ENCODE measurements at places on chromosomes 2 and 18.
A peak's percentile ranks its signal among the peaks of the same experiment; 100 is the strongest.

- no peak overlapping the region for H3K4me3 ChIP-seq
- H3K27me3 ChIP-seq, result no peaks in the 10 kb centered on the region
- H3K27ac ChIP-seq, result no peak overlapping the region
- H3K36me3 ChIP-seq, result no peaks in the 10 kb centered on the region
Measured at GRCh38 chr2:28053597-28053996, 163.1 kb downstream of the BABAM2 start.

DNA sequence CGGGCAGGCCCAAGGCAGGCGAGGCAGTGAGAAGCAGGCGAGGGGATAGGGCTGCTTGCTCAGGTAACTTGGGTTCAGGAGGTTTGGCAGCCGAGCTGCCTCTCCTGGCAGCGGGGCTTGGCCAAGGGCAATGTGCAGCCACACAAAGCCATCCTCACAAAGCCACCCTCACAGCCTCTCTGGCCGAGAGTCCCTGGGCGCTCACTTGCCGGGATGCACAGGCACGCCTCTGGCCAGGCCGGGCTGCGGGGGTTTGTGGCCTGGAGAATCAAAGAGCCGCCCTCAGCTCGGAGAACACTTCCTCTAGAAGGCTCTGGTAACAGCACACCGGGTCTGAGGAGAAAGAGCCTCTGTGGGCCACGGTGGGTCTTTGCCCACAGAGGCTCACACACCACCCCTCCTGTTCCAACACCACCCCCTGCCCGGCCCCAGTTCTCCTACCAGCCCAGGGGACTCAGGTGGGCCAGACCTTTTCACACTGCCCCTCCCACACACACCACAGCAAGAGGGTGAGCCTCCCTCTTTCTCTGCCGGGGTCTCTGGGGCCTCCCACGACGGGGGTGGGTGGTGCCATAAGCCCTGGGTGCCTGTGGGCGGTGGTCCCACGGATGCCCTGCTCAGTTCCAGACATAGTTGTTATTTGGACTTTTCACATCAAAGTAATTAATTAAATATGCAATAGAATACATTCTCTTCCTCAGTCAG is 186.9 kb downstream of the ZFP36L2 start:
- H3K4me3 ChIP-seq, result no peak overlapping the region
- DNase-seq, result no peak
- H3K4me1 ChIP-seq, result peaks cover 60% of the 10 kb centered on the region
- H3K27ac ChIP-seq, result no peak overlapping the region
- no peaks in the 10 kb centered on the region for H3K36me3 ChIP-seq

DNA sequence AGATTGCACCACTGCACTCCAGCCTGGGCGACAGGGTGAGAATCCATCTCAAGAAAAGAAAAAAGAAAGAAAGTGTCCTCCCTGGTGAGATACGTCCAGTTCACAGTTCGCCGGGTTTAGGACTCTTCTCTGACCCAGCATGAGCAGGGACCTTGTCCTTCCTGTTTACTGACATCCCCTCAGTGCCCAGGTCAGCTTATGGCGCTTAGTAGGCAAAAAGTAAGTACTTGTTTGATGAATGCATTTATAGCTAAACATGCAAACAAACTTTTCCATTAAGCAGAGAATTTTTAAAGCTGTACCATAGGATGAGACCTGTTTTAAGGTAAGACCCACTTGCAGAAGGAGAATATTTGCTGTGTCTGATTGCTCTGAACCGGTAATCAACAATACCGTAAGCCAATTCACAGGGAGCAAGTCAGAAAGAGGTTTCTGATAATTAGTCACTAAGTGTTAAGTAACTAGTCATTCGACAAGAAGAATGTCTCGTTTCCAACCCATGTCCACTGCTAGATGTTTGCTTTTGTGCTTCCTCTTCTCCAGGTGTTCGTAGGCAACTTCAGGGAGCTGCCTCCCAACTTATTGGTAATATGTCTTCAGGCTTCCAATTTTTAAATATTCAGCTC is 40.0 kb downstream of the MOGAT1 start:
- no peak for DNase-seq
- peaks cover 78% of the 10 kb centered on the region for H3K4me1 ChIP-seq
- H3K4me3 ChIP-seq, result no peak overlapping the region
- no peaks in the 10 kb centered on the region for H3K36me3 ChIP-seq

DNA sequence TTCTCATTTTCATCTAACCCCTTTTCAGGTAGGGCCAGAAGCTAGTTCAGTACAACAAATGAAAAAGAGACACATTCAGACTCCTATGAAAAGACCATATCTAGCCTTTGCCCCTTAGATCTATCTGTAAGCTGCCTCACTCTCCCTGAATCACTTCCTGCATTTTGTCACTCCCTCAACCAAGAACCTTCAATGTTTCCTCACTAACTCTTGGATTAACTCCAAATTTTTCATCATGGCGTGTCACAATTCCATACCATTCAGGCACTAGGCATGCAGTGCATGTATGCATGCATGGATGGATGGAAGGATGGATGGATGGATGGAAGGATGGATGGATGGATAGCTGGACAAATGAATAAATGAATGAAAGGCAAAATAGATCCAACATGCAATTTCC is 356.9 kb downstream of the TNS1 start:
- peaks cover 9% of the 10 kb centered on the region for H3K4me1 ChIP-seq
- no peak for DNase-seq
- 0 out of 3 replicates have a peak, but pooled peaks cover 3% of the 10 kb centered on the region for H3K27me3 ChIP-seq
- H3K36me3 ChIP-seq, result no peaks in the 10 kb centered on the region

DNA sequence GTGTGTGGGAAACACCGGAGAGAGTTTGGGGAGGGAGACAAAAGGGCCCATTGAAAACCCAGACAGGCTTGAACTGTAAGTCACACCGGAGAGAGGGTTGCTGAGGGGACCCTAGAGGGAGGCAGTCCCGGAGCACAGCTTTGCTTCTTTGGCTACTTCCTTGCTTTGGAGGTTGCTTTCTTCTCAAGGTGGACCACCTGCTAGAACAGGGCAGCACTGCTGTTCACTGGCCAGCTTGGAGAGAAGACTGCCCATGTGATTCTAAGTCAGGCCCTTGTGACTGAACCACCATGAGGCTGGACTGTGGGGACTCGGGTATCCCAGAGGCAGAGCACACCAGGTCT is 4.4 kb downstream of the ACTG2 start:
- peaks cover 16% of the 10 kb centered on the region for H3K4me1 ChIP-seq
- peaks cover 6% of the 10 kb centered on the region for H3K27me3 ChIP-seq

- no peaks in the 10 kb centered on the region for H3K4me1 ChIP-seq
- H3K36me3 ChIP-seq, result no peaks in the 10 kb centered on the region
- no peak for DNase-seq
- peaks cover 38% of the 10 kb centered on the region for H3K27me3 ChIP-seq
- no peak overlapping the region for H3K4me3 ChIP-seq
- no peak overlapping the region for H3K27ac ChIP-seq
Measured at GRCh38 chr2:130852521-130853115, 15.9 kb downstream of the ARHGEF4 start.

DNA sequence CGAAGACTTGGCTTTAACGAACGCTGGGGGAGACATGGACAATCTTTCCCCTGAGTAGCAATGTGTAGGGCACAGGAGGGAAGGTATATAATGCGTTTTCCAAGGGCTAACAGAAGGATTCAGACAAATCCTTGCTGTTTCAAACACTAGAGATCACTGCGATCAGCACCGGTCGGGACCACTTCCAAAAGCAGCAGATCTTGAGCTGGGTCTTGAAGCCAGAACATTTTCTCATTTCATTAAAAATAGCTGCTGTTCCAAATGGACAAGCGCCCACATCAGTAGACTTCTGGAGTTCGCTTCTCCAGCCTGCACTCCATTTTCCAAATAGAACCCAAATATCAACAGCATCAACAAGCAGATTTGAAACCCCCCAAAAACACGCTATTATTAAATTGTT is 65.1 kb upstream of the MAPRE2 start:
- no peak overlapping the region for H3K27ac ChIP-seq
- DNase-seq, result no peak
- H3K4me3 ChIP-seq, result peak overlapping the region; percentile 71
- H3K36me3 ChIP-seq, result no peaks in the 10 kb centered on the region
- no peaks in the 10 kb centered on the region for H3K27me3 ChIP-seq

- no peak overlapping the region for H3K27ac ChIP-seq
- H3K27me3 ChIP-seq, result no peaks in the 10 kb centered on the region
- no peak overlapping the region for H3K4me3 ChIP-seq
- H3K36me3 ChIP-seq, result no peaks in the 10 kb centered on the region
- H3K4me1 ChIP-seq, result no peaks in the 10 kb centered on the region
Measured at GRCh38 chr2:147490401-147491261, 354.2 kb upstream of the ACVR2A start.

- no peaks in the 10 kb centered on the region for H3K27me3 ChIP-seq
- peak overlapping the region; percentile 76 for H3K27ac ChIP-seq
- DNase-seq, result no peak
- peak overlapping the region; percentile 99 for H3K4me3 ChIP-seq
- H3K4me1 ChIP-seq, result peaks cover 21% of the 10 kb centered on the region
Measured at GRCh38 chr2:97645112-97645694, 659 bp upstream of the COX5B start.

DNA sequence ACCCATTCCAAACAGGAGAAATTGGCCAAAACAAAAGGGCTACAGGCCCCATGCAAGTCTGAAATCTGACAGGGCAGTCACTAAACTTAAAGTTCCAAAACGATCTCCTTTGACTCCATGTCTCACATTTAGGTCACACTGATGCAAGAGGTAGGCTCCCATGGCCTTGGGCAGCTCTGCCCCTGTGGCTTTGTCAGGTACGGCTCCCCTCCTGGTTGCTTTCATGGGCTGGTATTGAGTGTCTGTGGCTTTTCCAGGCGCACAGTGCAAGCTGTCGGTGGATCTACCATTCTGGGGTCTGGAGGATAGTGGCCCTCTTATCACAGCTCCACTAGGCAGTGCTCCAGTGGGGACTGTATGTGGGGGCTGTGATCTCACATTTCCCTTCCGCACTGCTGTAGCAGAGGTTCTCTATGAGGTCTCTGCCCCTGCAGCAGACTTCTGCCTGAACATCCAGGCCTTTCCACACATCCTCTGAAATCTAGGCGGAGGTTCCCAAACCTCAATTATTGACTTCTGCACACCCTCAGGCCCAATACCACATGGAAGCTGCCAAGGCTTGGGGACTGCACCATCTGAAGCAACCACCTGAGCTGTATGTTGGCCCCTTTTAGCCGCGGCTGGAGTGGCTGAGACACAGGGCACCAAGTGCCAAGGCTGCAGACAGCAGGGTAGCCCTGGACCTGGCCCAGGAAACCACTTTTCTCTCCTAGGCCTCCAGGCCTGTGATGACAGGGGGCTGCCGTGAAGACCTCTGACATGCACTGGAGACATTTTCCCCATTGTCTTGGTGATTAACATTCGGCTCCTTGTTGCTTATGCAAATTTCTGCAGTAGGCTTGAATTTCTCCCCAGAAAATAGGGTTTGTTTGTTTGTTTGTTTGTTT is 28.7 kb downstream of the PARD6G start:
- H3K27me3 ChIP-seq, result no peaks in the 10 kb centered on the region
- peaks cover 23% of the 10 kb centered on the region for H3K4me1 ChIP-seq
- no peaks in the 10 kb centered on the region for H3K36me3 ChIP-seq
- no peak overlapping the region for H3K4me3 ChIP-seq

DNA sequence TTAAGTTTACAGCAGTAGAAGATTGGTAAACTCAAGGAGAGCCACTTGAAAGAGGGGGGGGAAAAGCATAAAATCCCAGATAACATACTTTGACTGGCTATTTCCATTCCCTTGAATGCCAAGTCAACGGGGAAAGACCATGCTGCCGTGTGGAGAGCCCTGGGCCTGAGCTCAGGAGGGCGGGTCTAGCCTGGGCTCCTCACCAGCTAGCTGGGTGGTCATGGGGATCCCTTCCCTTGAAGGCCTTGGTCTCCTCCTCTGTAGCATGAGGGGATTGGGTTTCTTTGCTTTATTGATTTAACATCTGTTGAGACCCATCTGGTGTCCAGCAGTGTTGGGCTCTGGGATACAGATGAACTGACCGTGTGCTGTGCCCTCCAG is 35.0 kb downstream of the TEX51 start:
- H3K27ac ChIP-seq, result no peak overlapping the region
- peaks cover 2% of the 10 kb centered on the region for H3K27me3 ChIP-seq
- H3K4me1 ChIP-seq, result no peaks in the 10 kb centered on the region
- no peak for DNase-seq

DNA sequence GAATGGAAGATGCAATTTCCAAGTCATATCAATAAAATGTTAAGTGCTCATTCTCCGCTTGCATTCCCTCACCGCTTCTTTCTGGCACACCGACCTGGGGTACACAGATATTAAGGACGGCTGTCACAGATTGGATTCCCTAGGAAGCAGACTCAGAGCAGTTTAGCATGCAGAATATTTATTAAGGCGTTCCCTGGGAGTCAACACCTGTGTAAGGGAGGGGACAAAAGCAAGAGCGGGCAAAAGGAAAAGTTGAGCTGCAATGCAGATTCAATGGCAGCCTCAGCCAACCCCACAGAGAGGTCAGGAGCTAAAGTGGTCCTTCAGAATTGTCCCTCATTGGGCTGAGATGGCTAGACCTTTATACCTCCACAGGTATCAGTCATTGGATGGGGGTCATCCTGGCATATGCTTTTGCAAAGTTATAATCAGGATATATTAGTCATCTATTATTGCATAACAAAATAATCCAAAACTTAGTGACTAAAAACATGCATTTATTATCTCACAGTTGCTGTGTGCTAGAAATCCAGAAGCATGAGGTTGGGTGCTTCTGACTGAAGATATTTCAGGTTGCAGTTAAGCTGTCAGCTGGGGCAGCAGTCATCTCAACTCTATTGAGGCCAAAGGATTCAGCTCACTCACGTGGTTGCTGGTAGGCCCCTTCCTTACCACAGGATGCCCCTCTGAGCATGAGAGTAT is 27.0 kb upstream of the INO80D start:
- H3K27me3 ChIP-seq, result no peaks in the 10 kb centered on the region
- H3K4me3 ChIP-seq, result no peak overlapping the region
- no peak for DNase-seq
- peaks cover 2% of the 10 kb centered on the region for H3K36me3 ChIP-seq

DNA sequence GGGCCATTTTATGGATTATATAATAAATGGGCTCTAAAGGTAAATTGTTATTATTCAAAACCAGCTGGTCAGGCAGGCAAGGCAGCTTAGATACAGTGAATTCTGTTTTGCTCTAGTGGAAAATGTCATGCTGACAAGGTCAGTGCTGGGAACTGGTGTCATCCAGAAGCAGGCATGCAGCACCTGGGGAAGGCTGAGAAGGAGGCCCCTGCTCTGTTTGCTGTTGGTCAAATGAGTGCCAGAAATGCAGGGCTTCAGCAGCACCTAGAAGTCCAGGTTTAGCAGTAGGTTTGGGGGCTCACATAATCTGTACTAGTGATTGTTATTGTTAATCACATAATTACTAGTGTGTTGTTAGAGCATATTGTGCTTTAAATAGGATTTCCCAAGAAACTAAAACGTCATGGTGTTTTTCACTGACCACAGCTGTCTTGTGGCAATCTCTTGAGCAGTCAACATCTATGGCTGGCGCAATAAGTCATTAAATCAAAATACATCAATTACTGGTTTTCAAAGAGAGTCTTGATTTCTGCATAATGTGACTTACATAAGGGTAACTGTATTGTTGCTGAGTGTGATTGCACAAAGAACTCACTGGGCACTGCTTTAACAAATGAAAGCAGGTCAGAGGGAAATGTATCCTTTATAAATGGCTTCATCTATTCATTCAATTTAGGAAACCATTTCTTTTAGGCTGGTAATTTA is 99.1 kb downstream of the MYO3B start:
- DNase-seq, result no peak
- H3K27me3 ChIP-seq, result peaks cover 6% of the 10 kb centered on the region
- H3K4me1 ChIP-seq, result no peaks in the 10 kb centered on the region
- H3K4me3 ChIP-seq, result no peak overlapping the region
- H3K36me3 ChIP-seq, result no peaks in the 10 kb centered on the region

All from HepG2 (cell line).